Omental fat pad (tissue), 4 donors: ENCODE measurements at places on chromosomes 3 and 15.

DNA sequence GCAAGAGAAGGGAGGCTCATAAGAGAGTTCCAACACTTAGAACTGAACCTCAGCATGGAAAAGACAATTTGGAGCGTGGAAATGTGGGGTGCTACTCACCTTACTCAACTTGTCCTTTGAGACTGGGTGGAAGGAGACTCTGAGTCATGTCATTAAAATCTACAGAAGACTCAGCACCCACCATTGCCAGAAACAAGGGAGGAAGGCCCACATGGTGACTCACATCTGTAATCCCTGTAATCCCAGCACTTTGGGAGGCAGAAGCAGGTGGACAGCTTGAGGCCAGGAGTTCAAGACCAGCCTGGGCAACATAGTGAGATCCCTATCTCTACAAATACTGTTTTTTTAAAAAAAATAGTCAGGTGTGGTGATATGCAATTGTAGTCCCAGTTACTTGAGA lies 161.9 kb upstream of the UBE3A start:
- DNase-seq: no peak

GRCh38 chr3:105585-105984 lies 91.0 kb upstream of the CHL1 start:
- DNase-seq: no peak

- DNase-seq: no peak
Observed at GRCh38 chr3:118544458-118544857, 490.2 kb downstream of the IGSF11 start.

- DNase-seq: no peak
Observed at GRCh38 chr3:124078953-124079911, 87.3 kb upstream of the ROPN1 start.

DNA sequence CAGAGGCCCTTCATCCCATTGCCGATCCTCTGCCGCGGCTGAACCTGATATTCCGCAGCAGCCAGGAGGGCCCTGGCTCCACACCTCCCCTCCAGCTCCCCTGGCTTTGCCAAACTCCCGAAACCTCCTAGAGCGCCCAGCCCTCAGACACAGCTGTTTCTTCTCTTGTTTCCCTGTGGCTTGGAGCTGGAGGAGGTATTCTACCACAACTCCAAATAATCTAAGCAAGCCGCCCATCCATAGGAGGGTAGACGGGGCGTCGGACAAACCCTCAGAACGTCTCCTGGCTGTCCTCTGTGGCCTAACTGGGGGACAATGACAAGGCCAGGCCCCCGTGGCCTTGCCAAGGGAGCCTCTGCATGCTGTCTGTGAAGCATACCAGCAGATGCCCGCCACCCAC lies 10.4 kb downstream of the PLA2G4D start:
- DNase-seq: no peak

DNA sequence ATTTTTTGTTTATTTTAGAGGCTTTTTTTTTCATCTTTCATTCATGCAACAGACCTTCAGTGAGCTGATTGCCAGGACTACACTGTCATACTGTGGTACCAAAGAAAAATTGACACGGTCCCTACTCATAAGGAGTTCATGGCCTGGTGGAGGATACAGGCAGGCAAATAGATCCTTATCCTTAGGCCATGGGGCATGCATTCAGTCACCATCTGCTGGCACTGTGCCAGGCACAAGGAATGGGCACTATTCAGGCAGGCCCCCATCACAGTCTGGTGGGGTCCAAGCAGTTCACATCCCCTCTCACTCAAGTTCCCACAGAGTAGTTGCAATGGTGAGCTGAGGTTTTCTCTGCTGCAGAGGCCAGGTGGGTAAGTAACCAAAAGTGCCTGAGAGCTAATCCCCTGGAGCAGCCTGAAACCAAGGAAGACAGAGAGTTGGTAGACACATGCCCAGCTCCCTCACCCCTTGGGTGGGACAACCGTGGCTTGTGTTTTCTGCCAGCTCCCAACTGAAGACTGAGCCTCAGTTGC lies 17.3 kb downstream of the CISH start:
- no peak for DNase-seq

DNA sequence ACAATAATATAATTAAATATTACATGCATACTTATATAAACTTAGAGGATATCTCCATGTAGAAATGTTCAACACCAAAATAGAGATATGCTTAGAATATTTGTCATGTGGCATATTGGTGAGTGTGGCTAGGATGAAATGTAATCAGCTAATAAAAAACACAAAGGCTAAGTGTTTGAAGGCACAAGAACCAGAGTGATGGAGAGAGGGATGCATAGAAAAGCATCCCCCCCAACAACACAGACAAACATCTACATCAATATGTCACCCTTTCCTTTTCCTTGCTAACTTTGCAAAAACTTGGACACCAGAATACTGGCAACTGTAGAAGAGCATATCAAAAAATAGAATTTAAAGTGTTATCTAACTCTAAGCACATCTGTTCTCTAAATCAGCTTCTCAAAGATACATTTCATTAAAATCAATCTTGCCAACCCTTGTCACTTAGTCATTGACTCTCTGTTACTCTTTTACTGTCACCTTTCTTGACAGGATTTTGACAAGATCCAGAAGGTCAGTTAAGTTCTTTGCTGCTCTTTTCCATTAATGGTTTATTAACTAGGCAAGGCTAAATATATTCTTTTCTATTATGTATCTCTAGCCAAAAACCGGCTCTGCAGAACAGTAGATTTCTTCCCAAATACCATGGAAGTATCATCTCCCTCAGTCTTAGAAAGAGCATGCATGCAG lies 695.9 kb downstream of the OTOL1 start:
- DNase-seq: no peak

- no peak for DNase-seq
Observed at GRCh38 chr15:30675126-30675525, 49.2 kb downstream of the ARHGAP11B start.

GRCh38 chr3:12308517-12308916 lies 19.6 kb downstream of the PPARG start:
- no peak for DNase-seq

GRCh38 chr3:132399054-132399929 lies 18.0 kb upstream of the DNAJC13 start:
- DNase-seq: no peak

DNA sequence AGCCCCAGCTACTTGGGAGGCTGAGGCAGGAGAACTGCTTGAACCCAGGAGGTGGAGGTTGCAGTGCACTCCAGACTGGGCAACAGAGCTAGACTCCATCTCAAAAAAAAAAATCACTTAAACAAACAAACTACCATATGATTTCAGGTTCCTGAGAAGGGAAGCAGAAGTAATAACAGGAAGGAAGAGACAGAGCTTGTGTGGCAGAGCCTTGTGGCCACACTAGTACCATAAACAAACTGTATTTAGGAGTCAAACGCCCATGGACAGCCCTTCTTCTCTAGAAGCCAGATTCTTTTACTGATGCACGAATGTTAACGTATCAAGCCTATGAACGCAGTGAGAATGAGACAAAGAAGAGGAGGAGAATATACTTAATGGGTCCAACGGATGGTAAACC lies 12.0 kb downstream of the MTMR10 start:
- DNase-seq: no peak

DNA sequence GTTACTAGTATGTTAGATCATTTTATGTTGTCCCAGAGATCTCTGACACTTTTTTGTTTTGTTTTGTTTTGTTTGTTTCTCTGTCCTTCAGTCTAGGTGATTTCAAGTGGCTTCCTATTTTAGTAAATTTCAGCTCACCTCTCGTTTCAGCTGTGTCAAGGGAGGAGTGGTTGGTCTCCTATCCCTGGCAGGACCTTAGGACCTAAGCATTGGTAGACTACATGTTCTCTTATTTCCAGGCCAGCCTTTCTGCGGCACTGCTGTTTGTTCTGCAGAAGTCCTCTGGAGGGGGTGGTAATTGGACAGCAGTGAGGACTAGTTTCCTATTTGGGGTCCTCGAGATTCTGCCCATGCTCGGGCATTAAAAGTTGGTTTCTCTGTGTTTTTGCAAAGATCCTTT lies 31.8 kb downstream of the MGA start:
- no peak for DNase-seq

- DNase-seq: no peak
Observed at GRCh38 chr3:189839576-189839975, 208.4 kb downstream of the TP63 start.

- no peak for DNase-seq
Observed at GRCh38 chr3:46097691-46098241, 70.5 kb upstream of the XCR1 start.
